ENCODE measurements at places on chromosomes 3 and 15.

GRCh38 chr3:64225695-64226499 is 631 bp upstream of the PRICKLE2 start:
- DNase-seq = no peak

DNA sequence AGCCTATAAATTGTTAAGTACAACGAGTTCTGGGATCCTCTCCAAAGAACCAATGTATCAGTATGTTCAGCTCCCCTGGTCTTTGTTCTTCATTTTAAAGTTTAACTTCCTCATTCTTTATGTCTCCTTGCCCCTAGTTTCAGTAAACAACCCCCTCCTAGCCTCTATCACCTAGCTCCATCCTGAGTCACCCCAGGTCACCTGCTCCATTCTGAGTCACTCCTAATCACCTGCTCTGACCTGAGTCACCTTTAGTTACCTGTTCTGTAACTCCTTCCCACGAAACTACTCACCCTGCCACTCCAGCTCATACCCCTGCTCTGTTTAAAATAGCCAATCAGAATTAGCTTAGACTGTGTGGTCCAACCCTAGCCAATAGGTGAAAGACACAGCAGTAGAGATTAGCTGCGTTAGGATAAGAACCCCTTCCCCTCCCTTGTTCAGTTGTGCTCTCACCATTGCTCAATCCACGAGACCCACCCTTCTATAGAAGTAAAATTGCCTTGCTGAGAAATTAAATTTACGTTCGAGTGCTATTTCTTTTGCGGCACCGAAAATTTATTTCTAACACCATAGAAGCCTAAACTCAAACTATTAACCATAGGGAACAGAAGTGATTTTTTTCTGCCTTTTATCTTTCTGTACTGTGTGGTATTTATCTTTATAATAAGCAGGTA is 245.0 kb upstream of the ADAMTS9 start:
- DNase-seq = no peak

- no peak for DNase-seq
Observed at GRCh38 chr15:101844916-101845315, 32.9 kb downstream of the OR4F15 start.

DNA sequence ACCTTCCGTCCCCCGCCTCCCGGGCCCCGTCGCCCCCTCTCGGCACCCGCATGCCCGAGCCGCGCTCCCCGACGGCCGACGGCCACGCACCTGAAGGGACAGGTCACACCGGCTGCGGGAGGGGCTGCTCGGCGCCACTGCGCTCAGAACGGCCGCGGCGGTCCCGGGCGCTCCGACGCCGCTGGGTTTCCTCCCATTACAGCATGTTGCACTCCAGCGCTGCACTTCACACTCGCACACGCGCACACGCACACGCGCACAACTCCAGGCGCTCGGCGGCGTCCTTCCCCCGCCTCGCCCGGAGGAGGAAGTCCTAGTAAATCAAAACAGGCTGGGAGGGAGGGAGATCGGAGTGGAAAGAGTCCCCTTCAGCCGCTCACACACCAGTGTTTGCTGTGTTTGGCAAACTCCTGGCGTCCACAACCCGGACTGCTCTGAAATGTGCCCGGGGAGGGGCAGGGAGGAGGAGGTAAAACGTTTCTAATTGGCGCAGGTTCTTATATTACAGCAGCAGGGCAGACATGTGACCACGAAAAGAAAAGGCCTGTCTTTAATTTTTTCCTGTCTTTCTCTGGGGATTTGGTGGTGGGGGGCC is 76.7 kb upstream of the VGLL4 start:
- DNase-seq = no peak

DNA sequence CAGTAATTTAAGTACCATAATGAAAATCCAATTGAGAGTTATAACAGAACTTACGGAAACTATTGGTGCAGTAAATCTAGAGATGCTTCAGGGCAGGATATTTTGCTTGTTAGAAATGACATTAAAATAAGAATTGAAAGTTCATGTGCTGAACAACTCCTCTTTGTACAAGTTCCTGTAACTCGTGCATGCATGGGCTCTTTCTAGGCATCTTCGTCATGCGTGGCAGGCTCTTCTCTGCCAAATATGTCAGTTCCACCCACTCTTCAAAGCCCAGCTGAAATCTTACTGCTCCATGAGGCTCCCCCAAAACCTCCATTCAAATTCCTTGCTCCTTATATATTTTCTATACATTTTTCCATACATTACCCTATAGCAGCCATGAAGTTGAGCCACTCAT is 48.7 kb downstream of the FBN1 start:
- no peak for DNase-seq

DNA sequence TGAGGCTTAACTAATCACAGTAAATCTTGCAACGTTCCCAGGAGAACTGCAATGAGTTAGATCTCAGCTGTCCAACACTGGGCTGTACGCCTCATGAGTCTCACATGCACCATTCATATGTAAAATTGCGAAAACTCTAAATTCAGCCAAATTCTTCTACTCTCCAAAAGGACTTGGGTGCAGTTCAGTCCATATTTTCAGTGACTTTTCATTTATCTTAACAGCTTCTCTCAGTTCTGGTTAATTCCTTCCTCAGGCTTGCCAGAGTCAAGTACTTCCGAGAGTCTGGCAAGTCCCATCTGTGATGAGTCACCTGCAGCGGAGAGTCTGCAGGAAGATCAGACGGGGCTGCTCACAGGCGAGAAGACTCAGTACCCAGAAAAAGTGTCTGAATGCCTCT is 11.5 kb downstream of the CCDC80 start:
- DNase-seq = peak; percentile 65

GRCh38 chr15:63941698-63942465 is 104.4 kb downstream of the DAPK2 start:
- DNase-seq = no peak

DNA sequence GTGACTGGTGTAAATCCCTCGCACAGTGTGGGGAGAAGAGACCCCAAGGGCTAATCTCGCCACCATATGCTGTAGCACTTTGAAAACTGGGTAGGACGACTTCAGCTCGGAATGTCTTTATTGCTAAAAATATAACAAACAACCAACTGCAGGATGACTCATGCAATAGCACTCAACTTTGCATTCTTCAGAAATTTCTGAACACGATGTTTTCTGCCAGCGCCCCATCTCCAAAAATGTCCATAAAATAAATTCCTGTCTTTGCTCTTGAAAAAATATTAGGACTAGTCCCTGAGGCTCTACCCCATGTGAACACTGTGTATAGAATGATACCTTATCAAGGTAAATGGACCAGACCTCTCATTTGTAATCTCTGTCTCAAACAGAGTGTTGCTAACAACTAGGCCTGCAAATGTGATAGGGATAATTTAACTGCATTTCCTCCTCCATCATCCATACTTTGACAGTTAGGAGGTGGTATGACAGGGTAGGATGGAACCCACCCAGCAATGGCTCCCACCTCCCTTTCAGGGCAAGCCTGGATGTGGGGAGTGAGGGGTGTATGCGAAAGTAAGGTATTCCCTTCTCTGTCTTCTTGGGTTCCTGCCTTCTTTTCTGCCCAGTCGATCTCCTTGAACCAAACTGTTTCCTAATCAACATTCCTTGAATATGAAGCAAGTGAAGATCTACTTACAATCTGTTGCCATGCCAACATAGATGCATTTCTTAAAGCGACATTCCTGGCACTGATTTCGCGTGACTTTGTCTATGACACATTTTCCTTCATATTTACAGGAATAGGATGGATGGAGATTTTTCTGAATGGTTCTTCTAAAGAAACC is 201.1 kb downstream of the NR1D2 start:
- peak; percentile 88 for DNase-seq

Data from AG04449 (cell line).